ENCODE measurements at places on chromosomes 11 and 22. TPM values are rescaled to one million over a fixed set of nuclear protein-coding genes. Genes with fewer than 3 reads are reported as not detected.

HOATZ gene
- polyA plus RNA-seq: not detected

RAG2 gene
- polyA plus RNA-seq: not detected

GRCh38 chr22:38404419-38404818 is 50.6 kb downstream of the KCNJ4 start:
- no peak for DNase-seq

GRCh38 chr11:44814881-44815592 is 88.3 kb downstream of the TSPAN18 start:
- DNase-seq: no peak

UBE2L6 gene
- 57.3 TPM for polyA plus RNA-seq

GRCh38 chr11:91960770-91961169 is 263.8 kb upstream of the FAT3 start:
- DNase-seq: no peak

OR4A16 gene
- polyA plus RNA-seq: not detected

TEF gene
- polyA plus RNA-seq: 21.0 TPM

DNA sequence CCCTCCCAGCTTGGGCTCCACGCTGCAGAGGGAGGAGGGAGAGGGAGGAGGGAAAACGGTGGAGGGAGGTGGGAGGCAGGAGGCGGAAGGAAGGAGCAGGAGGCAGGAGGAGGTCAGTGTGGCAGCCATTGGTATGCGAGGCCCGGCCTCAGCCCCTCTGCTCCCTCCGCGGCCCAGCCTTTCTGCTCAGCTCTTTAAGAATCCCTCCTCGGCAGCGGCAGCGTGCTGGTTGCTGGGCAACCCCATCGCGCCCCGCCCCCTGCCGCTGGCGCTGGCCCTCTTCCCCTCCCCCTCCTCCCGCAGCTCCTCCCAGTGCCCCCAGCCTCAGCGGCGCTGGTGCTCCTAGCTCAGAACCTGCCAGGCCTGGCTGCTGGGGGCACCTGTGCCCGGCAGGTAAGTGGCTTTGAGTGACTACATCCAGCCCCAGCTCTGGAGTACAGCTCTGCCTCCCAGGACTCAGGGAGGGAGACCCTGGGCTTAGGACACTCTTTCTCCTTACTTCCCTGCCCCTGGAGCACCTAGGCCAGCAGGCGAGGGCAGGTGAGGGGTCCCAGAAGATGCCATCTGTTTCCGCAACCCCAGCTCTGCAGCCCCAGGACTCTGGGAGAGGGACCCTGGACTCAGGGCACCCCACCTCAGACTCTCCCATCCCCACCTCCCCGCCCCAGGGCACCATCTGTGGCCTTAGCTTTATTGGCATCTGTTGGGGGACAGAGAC is 7.2 kb upstream of the FLRT1 start:
- no peak for DNase-seq

PRG3 gene
- polyA plus RNA-seq: not detected

GRCh38 chr11:35265755-35266454 is 126.9 kb downstream of the CD44 start:
- no peak for DNase-seq

NUP160 gene
- 22.2 TPM for polyA plus RNA-seq

ARHGEF17 gene
- polyA plus RNA-seq: 85.7 TPM

RBM4 gene
- polyA plus RNA-seq: 183 TPM

DNA sequence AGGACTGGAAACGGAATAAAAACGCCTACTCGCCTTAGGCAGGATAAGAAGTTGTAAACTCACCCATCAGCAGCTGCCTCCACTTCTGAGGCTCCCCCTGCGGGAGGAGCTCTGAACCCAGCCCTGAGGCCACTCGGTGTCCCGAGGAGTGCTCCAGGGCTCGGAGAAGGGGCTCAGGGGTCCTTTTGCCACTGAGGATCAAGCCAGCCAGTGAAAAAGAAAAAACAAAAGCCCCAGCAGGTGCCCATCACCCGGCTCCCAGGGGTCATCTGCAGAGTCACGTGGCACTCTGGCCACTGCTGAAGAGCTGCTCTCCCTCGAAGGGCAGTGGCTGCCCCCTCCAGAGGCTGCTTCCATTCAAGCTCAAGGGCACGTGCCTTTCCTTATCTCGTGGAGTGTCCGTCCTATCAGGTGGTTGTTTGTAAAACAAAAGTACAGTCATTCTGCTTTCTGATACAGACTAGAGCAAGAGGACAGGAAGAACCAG is 29.0 kb downstream of the NUP50 start:
- DNase-seq: no peak

ALX4 gene
- polyA plus RNA-seq: 2.2 TPM

SLC22A6 gene
- not detected for polyA plus RNA-seq

CASP5 gene
- polyA plus RNA-seq: not detected

GRCh38 chr11:45089676-45090499 is 56.6 kb upstream of the PRDM11 start:
- no peak for DNase-seq

DNA sequence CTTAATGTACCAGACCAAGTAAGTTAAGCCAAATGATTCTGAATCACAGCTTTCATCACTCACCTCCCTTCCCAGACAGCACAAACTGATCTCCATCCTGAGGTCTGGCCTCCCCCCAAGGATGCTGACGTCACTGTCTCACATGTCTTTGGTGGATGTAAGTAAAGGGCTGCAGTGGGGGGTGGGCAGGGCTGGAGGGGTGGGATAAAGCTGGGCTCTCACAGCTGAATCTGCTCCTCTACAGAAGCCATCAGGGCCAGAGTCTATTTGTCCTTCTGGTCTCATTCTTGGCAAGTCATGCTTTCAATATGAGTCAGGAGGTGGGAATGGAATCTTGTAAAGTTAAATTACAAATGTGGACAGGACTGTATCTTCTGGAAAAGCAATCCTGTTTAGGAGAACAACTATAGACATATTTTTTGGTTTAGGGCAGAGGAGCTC is 32.7 kb downstream of the P4HA3 start:
- peak; percentile 96 for DNase-seq

C1QTNF5 gene
- 12.2 TPM for polyA plus RNA-seq

MCHR1 gene
- polyA plus RNA-seq: 0.64 TPM

MN1 gene
- polyA plus RNA-seq: 1.3 TPM

- DNase-seq: peak; percentile 33
Measured at GRCh38 chr11:105297463-105297862, 157.9 kb upstream of the CARD18 start.

GRCh38 chr11:92702037-92702804 is 267.2 kb upstream of the MTNR1B start:
- DNase-seq: no peak

DNA sequence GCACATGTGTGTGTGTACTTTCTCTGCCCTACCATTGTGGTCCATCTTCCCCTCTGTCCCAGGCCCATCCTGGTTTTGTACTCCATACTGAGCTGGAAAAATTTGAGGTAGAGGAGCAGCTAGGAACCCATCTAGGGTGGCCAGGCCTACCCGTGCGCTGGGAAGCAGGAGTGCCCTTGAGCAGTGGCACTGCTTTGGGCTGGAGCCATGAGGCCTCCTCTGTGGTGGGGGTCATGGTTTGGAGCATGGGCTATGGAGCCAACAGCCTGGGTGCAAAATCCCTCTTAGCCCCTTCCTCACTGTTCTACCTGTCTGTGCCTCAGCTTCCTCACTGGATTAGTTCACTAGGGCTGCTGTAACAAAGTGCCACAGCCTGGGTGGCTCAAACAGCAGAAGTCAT is 21.9 kb upstream of the ALG8 start:
- DNase-seq: no peak

GRCh38 chr11:119038884-119039283 is 8.2 kb upstream of the SLC37A4 start:
- no peak for DNase-seq

SPATA19 gene
- not detected for polyA plus RNA-seq

DNA sequence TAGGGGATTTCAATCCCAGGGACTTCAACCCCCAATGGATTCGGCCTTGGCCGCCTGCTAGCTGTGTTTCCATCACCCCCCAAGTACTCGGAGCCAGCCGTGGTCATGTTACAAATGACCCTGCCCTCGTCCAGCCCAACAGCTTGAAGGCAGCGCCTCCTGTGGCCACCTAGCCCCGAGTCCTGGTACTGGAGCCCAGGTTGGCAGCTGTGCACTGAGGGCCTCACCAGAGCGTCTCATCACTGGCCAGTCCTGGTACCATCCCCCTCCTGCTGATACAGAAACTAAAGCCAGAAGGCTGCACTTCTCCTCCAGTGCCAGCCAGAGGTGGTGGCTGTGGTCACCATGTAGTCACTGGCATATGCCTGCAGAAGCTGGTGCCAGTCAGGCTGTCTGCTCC is 44.9 kb upstream of the FADD start:
- no peak for DNase-seq

- no peak for DNase-seq
Measured at GRCh38 chr11:30855383-30856006, 269.3 kb upstream of the MPPED2 start.

OR51I1 gene
- polyA plus RNA-seq: not detected

DNA sequence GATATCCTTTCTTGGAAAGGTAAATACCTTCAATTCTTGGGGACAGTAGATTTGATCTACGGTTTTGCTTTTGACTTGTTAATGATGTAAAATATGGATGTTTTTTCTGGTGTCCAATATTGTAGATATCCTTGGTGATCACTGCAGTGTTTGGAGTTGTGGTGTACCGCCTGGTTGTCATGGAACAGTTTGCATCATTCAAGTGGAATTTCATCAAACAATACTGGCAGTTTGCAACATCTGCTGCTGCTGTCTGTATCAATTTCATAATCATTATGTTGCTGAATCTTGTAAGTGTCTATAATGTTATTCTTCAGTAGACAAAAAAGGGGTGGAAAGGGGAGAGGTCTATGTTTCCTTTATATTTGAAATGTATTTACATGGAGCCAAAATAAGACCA is 27.4 kb upstream of the MUC15 start:
- DNase-seq: no peak

DRD4 gene
- not detected for polyA plus RNA-seq

Measured in BJ (cell line).